Activated T-cell treated with anti-CD3 and anti-CD28 coated beads for 24 hours (primary cell): ENCODE measurements at places on chromosomes 13 and 19.

- DNase-seq: no peak
Measured at GRCh38 chr13:66830940-66831716, 399.0 kb downstream of the PCDH9 start.

GRCh38 chr13:65260946-65261891, 1968.9 kb downstream of the PCDH9 start:
- no peak for DNase-seq

DNA sequence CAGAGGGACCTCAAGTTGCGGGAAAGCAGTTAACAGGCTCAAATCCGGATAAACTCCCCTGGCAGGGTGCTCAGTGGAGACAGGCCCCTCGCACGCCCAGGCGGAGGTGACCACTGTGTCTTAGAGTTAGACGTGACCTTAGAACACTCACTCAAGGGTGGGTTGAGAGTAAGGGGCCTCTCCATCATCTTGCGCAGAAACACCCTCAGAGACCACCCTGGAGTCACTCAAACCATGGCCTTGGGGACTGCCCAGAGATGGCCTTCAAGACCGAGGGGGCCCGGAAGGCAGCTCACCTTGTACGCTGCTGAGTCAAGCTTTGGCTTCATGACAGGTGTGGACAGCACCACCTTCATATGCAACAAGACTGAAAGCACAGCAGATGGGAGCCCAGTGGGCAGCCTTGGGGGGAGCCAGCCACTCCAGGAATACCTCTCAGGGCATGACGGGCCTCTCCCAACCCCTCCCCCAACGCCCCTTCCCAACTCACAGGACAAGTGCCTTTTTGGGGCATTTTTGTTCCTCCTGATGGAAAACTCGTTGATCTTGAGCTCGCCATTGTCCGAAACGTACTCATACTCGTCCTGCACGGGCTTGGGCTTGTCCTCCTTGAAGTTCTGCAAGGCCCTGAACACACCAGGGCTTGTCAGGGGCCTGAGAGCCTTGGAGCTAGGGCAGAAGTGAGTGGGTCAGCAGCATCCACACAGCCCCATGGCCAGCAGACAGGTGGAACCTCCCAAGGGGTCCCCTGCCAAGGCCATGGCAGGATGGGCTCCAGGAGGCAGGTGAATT, 229.2 kb downstream of the TUBA3C start:
- DNase-seq: no peak

- no peak for DNase-seq
Measured at GRCh38 chr13:99545979-99546378, 44.7 kb downstream of the TM9SF2 start.
